K562 (cell line): ENCODE measurements at places on chromosomes 16 and 17.

DNA sequence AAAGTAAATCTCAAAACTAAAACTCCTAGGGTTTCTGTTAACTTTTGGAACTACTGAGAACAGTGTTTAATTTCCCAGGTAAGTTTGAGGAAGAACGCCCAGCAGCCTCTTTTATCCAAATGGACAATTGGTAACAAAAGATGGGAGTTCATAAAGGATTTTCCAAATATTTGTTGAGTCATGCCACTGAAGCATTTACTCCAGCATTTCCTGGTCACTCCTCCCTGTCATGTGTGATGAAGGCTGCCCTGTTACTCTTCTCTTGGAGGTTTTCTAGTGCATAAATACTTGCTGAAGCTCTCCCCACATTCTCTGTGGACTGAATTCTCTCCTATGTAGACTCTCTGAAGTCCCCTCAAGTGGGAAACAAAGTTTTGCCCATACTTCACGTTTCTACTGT, 16.5 kb downstream of the ZNF75A start:
- DNase-seq, result no peak

DNA sequence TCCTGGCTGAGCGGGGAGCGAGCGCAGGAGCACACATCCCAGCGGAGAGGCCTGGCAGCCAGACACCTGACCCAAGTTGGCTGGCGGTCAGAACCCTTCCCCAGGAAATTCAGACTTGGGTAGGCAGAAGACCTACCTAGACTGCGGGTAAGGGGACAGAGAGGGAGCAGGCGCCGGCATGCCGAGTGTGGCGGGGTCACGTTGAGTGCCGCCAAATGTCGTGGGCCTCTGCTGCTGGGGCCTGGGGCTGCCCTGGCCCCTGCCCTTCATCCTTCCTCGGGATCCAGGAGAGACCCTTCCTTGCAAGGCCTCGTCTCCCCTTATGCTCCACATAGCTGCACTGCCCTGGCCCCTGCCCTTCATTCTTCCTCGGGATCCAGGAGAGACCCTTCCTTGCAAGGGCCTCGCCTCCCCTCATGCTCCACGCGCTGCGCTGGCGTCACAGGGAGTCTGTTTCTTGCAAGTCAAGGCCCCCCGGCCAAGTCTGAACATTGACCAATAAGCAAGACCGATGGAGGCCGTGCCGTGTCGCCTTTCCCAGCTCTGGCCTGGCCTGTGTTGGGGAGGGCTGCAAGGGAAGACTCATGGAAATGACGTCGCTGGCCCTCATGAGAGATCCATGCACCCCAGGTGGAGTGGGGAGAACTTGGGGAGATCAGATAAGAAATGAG, 47.8 kb downstream of the MGAT5B start:
- no peak for DNase-seq

DNA sequence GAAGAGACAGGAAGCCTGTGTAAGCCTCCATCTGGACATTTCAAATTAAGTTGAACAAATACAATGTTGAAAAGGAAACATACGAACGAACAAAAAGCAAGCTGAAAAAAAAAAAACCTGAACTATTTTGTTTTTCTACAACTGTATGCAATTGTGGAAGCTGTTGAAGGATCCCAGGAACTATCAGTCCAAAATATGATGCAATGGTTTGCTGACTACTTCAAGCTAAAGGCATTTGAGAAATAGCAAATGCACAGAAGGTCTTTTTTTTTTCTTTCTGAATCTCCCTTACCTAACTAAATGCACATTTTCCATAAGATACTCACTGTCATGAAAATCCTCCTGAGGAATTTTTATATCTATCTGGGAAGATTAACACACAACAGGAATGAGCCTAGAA, 40.2 kb downstream of the MAF start:
- DNase-seq, result no peak

GRCh38 chr17:79011451-79012147, 2.0 kb upstream of the CANT1 start:
- DNase-seq, result no peak

GRCh38 chr17:78923660-78924453, 1.3 kb downstream of the TIMP2 start:
- peak; percentile 20 for DNase-seq

DNA sequence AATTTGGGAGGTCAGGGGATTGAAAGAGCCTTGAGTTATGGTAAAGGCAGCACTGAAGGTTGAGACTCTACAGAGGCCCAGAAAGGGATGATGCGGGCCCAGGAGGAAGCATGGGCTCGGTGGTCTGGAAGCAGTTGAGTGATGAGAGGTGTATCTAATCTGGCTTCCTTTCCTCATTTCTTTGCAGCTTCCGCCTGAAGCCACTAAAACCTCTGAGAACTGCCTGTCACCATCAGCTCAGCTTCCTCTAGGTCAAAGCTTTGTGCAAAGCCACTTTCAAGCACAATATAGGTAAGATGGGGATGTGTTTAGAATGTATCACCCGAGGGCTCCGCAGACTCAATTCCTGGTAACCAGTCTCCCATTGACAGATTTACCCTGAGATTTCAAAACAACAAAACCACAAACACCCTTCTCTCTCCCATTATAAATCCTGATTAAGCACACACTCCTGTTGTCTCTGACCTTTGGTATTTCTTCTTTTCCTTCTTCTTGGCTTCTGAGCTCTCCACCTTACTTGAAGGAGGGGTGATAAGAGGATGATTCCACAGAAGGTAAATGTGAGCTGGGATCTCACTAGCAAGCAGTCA, 21.2 kb downstream of the USP43 start:
- DNase-seq, result no peak

- DNase-seq, result no peak
These were observed 6.0 kb upstream of the NT5M start for GRCh38 chr17:17297217-17297616.

DNA sequence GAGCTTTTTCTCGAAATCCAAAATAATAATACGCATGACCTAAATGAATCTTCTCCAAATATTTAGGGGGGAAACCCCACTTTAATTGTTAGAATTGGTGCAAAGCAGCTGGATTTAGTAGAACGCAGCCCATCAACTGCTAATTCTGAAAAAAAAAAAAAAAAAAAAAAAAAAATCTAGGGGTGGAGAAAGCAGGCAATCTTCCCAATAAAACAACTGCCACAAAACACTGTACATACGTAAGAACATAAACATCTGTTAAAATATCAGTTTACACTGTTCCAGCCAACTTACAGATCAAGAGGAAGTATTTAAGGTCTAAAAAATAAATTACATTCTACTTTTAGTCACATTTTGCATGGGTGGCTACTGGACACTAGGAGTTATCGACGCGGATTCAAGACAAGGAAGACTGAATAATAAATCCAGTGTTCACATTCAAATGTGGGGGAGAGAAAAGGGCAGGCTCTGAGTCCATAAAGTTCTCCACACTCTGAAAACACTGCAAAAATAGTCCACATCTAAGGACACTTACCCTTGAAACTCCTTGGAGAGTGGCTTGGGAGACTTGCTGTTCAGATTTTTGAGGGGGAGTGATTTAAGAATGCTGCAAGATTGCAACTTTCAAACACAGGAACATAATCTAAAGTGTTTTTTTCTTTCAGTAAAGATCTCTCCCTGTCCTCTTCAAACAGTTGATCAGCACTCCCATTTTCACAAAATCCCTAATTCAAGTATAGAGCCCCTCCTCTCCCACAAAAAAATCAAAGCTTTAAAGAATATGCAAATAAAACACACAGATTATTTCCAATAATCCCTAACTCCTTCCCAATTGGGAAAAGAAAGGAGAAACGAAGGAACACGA, 1.3 kb downstream of the APPBP2 start:
- DNase-seq, result no peak

DNA sequence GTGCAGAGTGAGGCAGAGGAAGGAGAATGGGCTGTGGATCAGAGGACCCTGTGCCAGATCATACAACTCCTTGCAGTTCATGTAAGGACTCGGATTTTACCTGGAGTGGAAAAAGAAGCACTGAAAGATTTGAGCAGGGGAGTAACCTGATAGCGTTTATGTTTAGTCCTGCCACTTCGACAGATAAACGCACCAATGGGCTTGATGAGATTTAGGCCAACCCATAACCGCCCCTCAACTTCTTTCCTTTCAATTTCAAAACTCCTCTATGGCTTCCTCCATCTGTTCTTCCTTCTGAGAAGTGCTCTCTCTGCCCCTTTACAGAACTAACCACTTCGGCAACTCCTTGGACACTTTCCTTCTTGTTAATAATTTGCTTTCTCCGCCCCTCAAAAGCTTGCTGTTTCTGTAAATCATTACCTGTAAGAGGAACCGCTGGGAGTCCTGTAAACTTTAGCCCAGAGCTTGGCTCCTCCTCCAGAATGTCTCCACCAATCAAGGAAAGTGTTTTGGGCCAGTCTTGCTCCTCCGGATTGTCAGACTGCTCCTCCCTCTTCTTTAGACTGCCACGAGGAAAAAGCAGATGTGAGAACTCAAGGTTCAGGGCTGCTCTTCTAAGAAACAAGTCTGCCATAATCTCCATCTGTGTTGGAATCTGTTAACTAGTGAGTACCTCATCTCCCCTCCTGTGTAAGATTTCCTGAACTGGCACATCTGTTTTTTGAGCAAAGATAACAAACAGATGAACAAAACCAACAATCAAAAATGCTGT, at the start of gene ACSM3:
Gene ACSM3 (plus strand): TSS at position 554 of the 772 bp plus-strand sequence. CDS start 6,021 bp downstream, outside the sequence.
- peak; percentile 92 for DNase-seq

DNA sequence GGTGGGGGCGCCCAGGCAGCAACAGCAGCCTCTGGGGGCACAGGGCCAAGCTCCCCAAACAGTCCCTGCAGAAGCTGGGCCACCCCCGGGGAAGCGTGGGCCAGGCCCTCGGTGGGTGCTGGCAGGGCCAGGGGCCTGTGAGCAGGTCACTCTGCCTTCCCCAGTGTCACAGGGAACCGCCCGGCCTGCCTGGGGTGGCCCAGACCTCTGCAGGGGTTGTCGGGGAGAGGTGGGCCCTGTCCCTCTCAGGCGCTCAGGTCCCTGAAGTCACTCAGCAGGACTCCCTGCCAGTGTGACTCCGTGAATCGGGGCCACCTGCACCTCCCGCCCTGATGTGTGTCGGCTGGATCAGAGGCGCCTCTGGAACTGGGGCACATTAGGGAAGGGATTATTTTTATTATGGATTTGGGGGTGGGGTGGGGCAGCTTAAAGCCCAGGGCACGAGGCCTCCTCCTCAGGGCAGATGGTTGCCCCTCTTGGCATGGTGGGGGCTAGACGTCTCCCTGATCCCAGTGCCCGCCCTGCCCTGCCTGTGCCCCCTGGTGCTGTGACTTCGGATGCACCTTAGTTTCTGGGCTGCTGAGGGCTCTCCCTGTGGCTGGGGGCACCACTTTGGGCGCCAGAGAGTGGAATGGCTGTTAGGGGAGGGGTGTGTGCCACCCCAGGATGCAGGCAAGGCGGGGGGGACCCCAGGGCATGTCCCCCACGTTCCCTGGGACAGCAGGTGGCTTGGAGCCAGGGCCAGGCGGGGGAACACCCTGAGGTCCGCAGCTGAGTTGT, 1.2 kb upstream of the GNG13 start:
- peak; percentile 13 for DNase-seq

DNA sequence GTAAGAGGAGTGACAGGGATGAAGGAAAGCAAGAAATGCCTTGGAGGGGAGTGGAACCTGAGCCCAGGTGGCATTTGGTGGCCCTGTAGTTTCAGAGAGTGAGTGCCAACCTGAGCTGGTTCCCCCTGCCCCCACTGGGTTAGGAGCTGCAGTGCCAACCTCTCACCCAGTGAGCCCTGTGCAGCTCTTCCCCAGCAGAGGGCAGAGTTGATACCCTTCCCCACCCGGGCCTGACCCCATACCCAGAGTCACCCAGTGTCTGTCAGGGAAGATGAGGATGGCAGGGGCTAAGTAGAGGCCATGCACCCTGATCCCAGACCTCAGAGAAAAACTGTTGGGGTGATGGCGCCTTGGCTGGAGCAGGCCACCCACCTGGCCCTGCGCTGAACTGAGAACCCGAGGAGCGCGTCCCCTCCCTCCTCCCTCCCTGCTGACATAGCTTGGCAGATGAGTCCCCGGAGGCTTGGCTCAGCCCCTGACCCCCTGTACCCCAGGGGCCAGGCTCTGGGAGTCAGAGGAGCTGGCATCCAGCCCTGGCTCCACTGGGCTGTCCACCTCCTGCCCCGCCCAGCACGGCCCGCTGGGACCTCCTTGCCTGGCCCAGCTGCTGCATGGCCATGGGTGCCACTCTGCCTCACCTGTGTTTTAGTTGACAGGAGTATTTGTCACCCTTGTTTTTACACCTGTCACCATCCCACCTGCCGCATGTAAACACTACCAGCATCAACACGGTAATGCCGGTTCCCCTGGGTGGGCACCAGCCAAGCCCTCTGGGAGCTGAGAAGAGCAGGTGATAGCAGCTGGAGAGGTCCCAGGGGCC, 113.9 kb downstream of the AMFR start:
- DNase-seq, result no peak

- no peak for DNase-seq
These were observed 2.3 kb upstream of the NT5M start for GRCh38 chr17:17300624-17301568.

DNA sequence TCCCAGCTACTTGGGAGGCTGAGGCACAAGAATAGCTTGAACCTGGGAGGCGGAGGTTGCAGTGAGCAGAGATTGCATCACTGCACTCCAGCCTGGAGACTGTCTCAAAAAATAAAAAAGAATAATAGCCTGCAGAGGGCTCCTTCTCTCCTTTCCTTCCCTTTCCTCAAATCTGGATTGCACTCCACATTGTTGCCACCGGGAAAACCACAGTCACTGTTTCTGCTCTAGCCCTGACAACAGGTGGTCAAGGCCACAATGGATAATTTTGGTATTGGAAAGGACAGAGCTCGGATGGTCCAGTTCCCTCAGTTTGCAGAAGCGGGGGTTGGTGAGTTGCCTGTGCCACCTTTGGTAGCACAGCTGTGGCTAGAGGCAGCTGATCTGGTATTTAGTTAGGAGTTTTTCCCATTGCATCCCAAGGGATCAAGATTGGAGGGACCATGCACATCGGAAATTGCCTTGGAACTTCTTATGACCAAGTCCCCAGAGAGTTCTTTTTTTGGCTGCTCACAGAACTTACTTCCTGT, 44.7 kb upstream of the PRSS54 start:
- DNase-seq, result no peak

GRCh38 chr17:79242393-79242792, 167.8 kb downstream of the ENGASE start:
- DNase-seq, result no peak

DNA sequence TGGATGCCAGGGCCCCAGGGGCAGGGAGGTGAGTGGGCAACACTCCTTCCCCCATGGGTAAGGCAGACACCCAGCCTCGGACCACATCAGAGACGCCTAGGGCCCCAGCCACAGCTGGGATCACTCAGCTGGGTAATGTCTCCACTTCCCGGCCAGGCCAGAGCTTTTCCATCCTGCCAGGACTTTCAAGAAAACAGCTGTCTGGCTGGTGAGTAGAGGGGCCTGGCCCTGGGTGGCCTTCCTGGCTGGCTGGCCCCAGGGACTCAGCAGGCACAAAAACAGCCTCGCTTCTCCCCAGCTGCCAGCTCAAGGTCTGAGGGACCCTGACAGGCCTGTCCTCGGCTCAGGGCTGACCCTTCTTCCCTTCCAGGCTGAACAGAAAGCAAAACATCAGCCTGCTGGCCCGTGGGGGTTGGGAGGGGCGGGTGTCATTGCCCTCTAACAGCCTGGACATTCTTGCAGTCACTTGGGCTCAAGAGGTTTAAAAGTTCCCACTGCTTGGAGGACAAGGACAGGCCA, 45.3 kb upstream of the JPH3 start:
- no peak for DNase-seq

GRCh38 chr16:81526935-81527334, 82.3 kb downstream of the CMIP start:
- peak; percentile 68 for DNase-seq
